Amniotic epithelial cell (primary cell): ENCODE measurements at places on chromosomes 1 and 21.

DNA sequence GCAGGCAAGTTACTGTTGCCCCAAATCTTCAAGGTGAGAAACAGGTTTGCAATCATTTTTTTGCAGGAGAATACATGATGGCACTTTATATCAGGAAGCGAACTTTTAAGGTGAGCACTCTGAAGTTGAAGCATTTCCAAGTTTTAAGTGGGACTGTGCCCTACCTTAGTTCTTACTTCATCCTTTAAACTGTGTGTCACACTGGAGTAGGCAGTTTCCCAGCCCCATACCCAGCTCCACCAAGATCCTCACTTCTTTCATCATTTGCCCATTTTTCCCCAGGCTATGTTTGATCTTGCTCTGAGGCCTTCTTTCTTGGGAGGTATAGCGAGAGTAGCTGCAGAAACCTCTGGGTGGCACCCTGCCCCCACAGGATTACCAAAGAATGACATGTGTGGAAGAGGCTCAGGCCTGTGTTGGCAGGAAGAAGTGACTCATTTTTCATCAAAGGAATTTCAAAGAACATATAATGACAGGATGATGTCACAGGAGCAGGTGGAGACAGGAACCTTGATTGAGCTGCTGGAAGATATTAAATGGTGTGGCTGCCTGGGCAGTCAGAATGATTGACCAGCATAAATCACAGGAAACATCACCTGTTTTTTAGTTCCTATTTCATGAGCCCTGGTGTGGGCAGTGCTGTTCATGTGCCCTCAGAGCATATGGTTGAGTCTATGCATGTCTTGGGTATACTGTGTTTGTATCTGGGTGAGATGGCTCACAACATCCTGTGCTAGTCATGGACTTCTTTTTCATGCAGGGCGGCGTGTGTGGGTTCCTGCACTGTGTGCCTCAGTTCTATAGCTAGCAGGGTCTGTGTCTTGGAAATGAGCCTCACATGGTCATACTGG is 20.8 kb upstream of the MACF1 start:
- peak; percentile 80 for DNase-seq

- DNase-seq = no peak
These were observed 44.2 kb upstream of the MTR start for GRCh38 chr1:236750928-236751327.

GRCh38 chr1:5855196-5855897 is 136.9 kb downstream of the NPHP4 start:
- DNase-seq = no peak

DNA sequence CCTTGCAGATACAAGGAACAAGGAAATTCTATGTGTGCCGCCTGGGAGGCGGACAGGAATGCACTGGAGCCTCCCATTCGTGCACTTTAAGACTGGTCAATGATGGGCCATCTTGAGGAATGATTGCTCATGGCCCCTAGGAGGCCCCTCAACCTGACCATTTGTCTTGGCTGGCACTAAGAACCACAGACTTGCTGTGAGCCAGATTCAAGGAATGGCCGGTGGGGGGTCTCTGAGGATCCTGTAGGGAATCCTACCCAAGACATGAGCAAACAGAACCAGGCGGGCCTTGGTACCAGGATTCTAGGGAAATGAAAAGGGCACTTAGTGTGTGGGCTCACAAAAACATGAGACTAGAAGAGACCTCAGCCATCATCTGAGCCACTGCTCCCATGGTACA is 28.1 kb upstream of the GOLT1A start:
- DNase-seq = no peak

GRCh38 chr1:41800311-41800829 is 118.4 kb downstream of the HIVEP3 start:
- DNase-seq = no peak
